ENCODE measurements at places on chromosomes 16 and 17.

DNA sequence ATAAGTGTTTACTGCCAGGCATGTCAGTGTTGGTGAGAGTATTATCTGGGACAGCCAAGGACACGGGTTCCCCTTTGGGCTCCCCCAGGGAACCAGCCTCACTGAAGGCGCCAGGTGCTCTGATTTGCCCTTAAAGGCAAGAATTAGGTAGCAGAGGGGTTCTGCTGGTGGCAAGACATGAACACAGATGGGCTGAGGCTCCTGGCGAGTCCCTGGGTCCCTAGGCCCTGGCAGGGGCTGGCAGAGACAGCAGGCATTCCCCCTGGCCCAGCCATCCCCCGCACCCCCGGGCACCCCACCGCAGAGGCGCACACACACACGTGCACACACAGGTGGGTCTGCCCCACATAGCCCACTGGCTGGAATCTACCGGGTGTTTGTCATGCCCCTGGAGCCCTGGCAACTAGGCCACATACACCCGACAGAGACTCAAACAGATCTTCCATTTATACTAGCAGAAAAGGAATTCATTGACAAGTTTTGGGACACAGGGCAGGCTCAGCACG, 153.3 kb downstream of the C16orf78 start:
- no peak for DNase-seq

DNA sequence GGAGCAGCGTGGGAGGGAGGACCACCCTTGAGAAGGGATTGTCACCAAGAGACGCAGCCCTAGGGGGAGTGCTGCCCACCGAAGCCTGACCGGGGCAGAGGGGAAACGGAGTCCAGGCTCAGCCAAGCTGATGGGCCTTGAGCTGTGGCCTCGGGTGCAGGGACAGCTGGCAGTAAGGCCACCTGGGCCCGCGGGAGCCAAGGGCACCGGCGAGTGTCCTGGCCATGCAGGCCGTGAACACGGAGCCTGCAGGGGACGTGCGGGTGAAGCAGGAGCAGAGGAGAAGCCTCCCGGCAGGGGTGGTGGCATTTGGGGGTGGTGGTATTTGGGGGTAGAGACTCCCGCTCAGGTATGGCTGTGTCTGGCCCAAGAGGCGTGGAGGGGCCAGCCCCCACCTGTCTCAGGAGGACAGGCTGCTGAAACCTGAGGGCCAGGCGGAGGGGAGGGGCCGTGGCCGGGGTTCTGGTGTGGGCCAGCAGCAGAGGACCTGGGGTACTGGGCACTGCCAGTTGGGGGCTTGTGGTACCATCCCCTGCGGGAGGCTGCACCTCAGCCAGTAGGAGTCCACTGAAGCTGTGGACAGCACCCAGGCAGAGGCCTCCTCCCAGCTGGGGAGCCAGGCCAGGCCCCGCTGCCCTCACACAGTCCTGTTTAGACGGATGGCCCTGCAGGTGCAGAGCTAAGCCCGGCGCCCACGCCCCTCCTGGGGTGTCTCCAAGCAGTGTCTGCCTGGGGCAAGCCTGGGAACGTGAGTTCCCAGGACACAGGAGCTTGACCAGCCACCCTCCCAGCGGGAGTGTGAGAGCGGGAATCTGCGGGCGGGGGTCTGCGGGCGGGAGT, 4.5 kb downstream of the GNPTG start:
- no peak for DNase-seq

DNA sequence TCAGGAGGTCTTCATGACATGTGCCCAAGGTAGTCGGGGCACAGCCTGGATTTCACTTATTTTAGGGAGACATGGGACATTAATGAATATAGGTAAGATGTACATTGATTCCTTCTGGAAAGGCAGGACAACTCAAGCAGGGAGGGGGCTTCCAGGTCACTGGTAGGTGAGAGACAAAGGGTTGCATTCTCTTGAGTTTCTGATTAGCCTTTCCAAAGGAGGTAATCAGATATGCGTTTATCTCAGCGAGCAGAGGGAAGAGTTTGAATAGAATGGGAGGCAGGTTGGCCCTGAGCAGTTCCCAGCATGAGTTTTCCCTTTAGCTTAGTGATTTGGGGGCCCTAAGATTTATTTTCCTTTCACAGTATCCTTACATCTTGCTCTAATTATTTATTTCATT, 443.8 kb upstream of the EEF2KMT start:
- DNase-seq, result no peak

DNA sequence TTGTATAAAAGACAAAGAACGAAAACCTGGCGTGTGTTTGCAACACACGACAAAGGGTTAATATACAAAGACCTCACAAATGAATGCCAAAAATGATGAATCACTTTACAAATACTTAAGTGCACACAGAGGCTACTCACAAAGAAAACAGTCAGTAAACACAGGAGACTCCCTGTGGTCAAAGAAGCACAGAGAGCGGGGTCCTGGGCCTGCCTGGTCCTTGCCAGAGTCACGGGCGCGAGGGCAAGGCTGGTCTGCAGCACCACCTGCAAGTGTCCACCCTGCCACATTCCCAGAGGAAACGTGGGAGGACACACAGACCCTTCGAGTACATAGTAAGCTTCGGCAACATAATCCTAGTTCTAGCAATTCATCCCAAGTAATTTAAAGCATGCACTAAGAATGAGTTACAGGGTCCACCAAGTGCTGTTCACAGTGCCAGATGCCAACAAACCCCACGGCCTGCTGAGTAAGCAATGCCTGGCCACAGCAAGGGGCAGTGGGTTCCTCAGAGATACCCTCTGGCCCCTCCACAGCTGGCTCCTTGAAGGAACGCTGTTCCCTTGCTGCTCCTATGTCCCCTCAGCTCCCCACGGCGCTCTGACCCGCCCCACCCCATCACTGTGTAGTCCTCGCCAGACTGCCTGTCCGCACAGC, 24.6 kb upstream of the FAAP100 start:
- DNase-seq, result no peak

- peak; percentile 21 for DNase-seq
These were observed 16.2 kb upstream of the KPNA2 start for GRCh38 chr17:68019336-68019674.

- no peak for DNase-seq
These were observed 90.3 kb downstream of the GOSR1 start for GRCh38 chr17:30567231-30568116.

DNA sequence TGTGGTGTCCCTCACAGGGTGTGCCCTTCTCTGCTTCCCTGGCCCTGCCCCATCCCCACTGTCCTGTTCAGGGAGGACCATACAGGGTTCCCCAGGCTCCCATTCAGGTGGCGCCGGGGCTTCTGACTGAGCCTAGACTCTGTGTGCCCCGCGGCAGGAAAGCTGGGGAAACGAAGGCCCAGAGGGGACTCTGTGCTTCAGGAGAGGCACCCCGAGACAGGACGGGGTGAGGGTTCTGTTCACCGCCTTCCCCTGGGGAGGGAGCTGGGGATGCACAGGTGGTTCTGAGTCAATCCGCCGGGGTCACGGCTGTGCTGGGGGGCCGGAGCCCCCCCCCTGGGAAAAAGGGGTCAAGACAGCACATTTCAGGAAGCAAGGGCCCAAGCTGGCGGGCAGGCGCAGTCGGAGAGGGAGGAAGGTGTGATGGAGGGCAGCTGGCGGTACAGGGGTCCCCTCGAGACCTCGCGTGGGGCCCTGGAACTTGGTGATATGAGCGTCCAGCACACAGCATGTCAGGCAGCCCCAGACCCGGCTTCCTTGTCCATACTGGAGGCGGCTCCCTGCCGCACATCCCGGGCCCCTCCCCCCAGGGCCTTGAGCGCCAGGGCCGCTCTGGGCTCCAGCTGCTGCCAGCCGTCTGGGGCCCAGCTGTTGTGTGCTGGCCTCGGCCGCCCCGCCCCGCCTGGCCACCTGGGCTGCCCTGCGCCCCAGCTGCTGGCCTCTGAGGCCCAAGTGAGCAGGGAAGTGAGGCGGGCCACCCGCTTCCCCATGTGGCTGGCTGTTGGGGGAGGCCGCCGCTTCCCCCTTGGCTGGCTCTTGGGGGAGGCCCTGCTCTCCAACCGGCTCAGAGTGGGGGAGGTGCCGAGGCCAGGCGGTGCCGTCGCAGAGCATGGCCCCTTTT, 5.6 kb upstream of the NOTUM start:
- DNase-seq, result peak; percentile 62

- no peak for DNase-seq
These were observed 2.4 kb upstream of the PRR15L start for GRCh38 chr17:47959825-47960655.

- no peak for DNase-seq
These were observed 52.0 kb upstream of the CLEC3A start for GRCh38 chr16:77970371-77970770.

DNA sequence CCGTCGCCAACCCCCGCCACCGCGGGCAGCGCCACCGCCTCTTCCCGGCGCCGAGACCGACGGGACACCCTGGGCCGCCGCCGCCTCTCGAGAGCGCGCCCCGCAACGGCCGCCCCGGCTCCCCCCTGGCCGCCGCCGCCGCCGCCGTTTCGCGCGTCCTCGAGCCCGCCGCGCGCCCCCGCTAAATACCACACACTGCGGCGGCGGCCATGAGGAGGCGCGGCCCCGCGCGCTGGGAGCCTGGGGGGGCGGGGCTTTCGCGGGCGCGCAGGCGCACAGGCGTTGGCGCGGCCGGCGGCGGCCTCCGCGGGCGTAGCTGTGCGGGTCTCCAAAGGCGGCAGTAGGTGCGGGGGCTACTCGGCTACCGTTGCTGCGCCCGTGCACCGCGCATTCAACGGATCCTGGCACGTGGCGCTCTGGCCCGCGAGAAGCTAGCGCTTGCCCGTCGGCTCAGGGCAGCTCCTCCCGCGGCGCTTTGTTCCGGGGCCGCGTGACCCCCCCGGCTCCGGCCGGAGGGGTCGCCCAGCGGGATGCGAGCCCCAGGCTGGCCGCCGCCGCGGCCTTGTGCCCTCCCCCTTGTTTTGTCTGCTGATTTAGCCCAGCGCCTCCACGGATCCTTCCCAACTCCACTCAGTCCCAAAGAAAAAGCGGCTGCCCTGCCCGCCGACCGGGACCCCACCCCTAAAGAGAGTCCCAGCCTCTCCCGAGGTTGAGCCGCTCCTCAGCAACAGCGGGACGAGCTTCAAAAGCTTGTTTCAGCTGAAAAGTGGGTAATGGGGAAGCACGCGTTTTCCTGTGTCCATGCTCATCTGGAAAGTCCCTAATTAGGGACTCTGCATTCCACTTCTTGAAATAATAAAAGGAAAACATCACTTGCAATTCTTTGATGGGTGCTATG, at the start of gene SIAH1:
SIAH1 (minus strand) TSS at position 161 of the 898 bp plus-strand sequence. CDS start 22,985 bp downstream, outside the sequence.
- DNase-seq, result no peak

DNA sequence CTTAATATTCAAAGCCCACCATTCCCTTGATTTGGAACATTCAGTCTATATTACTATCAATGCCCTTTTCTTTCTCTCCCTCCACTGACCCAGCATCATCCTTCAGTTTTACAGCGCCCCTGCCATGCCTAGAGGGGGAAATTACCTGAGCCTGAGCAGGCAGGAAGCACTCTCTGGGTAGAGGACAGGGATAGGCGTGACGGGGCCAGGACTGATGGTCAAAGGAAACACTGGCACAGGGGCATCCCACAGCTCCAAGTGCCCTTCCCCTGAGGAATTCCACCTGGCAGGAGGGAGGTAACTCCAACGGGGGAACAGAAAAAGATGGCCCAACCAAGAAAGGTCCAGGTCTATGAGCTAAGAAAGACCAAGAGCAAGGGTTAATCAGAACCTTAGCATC, 10.0 kb downstream of the CTC1 start:
- no peak for DNase-seq

- no peak for DNase-seq
These were observed 32.7 kb downstream of the VPS53 start for GRCh38 chr17:681738-682529.

- DNase-seq, result no peak
These were observed 611 bp downstream of the RRAD start for GRCh38 chr16:66924527-66925321.

- no peak for DNase-seq
These were observed 4.1 kb downstream of the USP31 start for GRCh38 chr16:23145186-23145585.

- DNase-seq, result no peak
These were observed 191.8 kb downstream of the PRKCA start for GRCh38 chr17:66494023-66494803.

GRCh38 chr16:48524348-48525200, 85.4 kb downstream of the N4BP1 start:
- DNase-seq, result no peak

GRCh38 chr17:66850692-66851091, 15.8 kb downstream of the CACNG5 start:
- DNase-seq, result no peak

DNA sequence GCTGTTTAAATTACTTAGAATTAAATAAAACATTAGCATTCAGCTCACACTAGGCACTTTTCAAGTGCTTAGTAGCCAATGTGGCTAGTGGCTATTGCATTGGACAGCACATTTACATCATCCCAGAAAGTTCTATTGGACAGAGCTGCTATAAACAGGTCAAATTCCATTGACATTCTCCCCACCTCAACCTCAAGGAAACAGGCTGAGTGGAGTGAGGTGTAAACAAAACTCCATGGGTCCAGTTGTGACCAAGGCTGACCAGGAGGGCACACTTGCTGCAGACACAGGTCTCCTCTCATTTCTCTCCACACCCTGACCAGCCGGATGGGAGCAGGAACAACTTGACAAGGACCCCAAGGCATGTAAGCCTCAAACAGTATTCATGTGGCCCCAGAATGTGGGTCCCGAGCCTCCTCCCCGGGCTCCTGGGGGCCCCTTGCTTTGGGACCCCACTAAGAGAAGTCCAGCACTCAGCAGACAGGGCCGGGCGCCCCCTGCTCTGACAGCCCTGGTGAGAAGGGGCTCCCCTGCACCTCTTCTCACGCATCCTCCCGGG, 488 bp downstream of the C17orf113 start:
- DNase-seq, result no peak

DNA sequence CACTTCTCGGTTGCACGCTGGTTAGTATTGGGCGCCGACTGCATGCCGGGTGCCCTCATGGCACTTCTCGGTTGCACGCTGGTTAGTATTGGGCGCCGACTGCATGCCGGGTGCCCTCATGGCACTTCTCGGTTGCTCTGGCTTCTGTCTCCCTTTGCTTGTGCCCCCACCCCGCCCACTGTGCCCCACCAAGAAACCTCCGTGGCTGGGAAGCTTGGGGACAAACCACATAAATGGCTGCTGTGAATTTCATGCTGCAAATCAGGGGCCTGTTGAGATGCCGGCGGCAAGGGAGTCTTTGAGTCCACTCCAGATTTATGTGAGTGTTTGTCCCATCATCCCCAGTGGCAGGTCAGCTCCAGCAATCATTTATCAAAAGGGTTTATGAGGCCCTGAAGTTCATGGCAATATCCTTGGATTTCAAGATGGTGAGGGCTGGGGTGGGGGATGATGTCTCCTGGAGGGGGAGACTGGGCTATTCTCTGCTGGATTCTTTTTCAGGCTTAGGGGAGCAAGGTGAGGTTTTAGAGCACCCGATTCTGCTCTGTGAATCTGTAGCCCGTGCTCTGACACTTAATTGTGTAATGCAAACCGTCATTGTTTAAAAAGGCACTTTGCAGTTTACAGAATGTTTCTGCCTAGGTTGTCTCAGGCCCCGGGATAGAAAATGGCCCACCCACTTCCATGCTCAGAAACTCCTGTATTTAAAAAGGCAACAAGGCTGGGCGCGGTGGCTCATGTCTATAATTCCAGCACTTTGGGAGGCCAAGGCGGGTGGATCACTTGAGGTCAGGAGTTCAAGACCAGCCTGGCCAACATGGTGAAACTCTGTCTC, 51.2 kb upstream of the CIBAR2 start:
- no peak for DNase-seq
